ENCODE measurements at places on chromosomes 16 and 17. TPM values are rescaled to one million over a fixed set of nuclear protein-coding genes. Genes with fewer than 3 reads are reported as not detected.

DNA sequence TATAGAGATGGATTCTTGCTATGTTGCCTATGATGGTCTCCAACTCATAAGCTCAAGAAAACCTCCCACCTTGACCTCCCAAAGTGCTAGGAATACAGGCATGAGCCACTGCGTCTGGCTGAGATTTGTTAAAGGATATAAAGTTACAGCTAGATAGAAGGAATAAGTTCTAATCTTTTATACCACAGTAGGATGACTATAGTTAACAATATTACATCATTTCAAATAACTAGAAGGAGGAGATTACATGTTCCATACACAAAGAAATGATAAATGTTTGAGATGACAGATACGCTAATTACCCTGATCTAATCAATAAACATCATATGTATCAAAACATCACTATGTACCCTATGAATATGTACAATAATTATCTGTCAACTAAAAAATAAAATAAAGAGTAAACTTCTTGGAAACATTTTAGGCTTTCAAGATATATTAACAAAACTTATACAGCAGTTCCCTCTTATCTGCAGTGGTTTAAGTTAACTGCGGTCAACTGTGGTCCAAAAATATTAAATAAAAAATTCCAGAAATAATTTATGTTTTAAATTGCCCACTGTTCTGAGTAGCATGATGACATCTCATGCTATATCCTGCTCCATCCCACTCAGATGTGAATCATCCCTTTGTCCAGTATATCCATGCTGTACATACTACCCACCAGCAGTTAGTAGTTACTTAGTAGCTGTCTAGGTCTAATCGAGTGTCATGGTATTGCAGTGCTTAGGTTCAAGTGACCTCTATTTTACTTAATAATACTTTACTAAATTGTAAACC, 129.2 kb upstream of the NACA2 start:
- no peak for DNase-seq
- no peaks in the 10 kb centered on the region for H3K4me1 ChIP-seq
- no peaks in the 10 kb centered on the region for H3K27me3 ChIP-seq

DNA sequence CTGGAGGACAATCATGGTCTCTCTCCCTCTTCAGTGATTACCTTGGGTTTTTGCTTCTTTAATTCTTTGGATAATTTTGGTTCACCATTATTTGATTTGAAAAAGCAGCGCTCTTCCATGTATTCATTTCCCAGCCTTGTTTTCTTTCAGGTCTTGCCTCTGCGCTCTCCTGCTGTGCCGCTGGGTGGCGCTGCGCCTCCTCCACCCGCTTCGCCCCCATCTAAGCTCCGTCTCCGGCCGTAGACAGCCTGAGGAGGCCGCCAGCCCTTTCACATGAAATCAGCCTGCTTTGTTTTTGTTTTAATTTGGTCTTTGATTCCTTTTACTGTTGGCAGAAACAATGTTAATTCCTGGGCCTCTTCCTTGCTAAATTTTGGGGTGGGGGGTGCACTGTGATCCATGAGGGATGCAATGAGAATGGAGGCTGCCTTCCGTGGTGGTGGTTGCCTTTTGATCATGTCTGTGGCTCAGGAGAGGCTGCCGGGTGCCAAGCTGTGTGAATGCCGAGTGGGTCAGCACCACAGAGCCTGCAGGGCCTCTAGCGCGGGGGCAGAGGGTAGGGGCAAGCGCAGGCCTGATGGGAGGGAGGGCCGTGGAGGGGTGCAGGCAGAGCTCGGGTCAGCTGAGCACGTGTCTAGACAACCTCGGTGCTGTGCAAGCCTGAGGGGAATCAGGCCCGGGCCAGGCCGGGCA, 64.1 kb downstream of the PLD6 start:
- no peaks in the 10 kb centered on the region for H3K27me3 ChIP-seq
- no peaks in the 10 kb centered on the region for H3K36me3 ChIP-seq
- H3K4me3 ChIP-seq, result no peak overlapping the region
- no peak overlapping the region for H3K27ac ChIP-seq

GRCh38 chr17:58492238-58493121, 4.3 kb upstream of the HSF5 start:
- DNase-seq, result no peak
- no peaks in the 10 kb centered on the region for H3K27me3 ChIP-seq
- H3K36me3 ChIP-seq, result peaks cover 39% of the 10 kb centered on the region
- H3K4me3 ChIP-seq, result no peak overlapping the region
- no peak overlapping the region for H3K27ac ChIP-seq
- peaks cover 3% of the 10 kb centered on the region for H3K4me1 ChIP-seq

KRT15 gene
- not detected for total RNA-seq

DNA sequence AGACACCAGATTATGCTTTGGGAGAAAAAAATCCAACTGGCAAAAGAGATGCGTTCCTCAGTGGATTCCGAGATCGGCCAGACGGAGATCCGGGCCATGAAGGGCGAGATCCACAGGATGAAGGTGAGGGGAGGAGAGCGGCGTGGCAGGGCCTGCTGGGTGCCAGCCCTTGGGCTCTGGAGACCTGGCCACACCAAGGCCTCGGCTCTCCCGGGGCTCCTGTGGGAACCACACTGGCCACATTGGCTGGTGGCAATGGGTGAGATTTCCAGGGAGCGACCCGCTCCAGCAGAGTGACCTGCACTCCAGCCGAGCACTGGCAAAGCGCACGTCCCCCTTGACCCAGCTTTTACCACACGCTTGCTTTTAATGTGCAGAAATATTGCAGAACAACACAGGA, 11.6 kb upstream of the GAA start:
- no peak for DNase-seq
- peaks cover 2% of the 10 kb centered on the region for H3K27me3 ChIP-seq
- no peaks in the 10 kb centered on the region for H3K36me3 ChIP-seq
- H3K4me1 ChIP-seq, result no peaks in the 10 kb centered on the region

WDR59 gene
- total RNA-seq, result 81.6 TPM

GRCh38 chr16:84616515-84616914, 1.4 kb downstream of the COTL1 start:
- peak overlapping the region; percentile 41 for H3K27ac ChIP-seq
- H3K27me3 ChIP-seq, result peaks cover 26% of the 10 kb centered on the region
- peak overlapping the region; percentile 97 for H3K4me3 ChIP-seq
- no peak for DNase-seq
- peaks cover 38% of the 10 kb centered on the region for H3K4me1 ChIP-seq

GRCh38 chr16:88478889-88479792, 26.1 kb downstream of the ZFPM1 start:
- no peak overlapping the region for H3K27ac ChIP-seq
- H3K36me3 ChIP-seq, result no peaks in the 10 kb centered on the region
- no peak overlapping the region for H3K4me3 ChIP-seq

GRCh38 chr17:71484546-71484945, 636.3 kb upstream of the SOX9 start:
- H3K4me3 ChIP-seq, result no peak overlapping the region
- no peaks in the 10 kb centered on the region for H3K36me3 ChIP-seq
- DNase-seq, result no peak
- no peaks in the 10 kb centered on the region for H3K27me3 ChIP-seq
- no peak overlapping the region for H3K27ac ChIP-seq

DNA sequence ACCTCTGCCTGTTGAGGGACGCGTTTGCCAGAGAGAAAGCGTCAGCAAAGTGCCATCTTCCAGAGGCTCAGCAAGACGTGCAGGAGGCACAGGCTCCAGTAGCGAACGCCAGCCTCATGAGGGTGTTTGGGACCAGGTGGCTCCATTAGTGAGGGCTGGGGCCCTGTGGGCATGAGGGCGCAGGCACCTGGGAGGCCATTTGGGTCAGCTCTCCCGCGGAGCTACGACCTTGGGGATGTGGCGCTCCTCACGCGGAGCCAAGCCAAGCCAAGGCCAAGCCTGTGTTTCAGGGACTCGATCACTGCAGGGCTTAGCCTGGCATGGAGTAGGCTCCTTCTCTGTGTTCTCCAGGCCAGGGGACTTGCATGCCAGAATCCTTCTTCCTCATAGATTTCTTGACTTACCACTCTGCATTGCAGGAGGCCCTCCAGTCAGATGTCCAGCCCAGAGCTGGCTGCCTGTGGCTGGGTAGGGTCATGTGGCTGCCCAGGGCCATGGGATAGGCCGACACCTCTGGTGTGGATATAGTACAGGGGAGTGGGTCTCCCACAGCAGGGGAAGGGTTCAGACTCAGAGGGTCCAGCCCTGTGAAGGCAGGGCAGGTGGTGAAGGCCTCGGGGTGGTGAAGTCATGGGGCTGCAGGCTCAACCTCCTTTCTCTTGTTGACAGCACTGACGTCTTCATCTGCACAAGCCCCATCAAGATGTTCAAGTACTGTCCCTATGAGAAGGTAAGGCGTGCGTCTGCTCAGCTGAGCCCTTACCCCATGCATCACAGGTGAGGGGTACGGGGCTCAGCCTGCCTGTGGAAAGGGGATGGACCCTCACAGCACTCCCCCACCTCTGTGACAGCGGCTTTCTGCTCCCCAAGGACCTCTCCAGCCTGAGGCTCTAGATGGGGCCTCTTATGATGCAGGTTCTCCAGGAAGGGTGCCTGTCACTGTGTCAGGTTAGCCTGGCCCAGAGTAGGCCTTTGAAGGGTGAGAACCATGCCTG, 19.6 kb downstream of the NT5M start:
- H3K27ac ChIP-seq, result no peak overlapping the region
- no peaks in the 10 kb centered on the region for H3K36me3 ChIP-seq
- no peak overlapping the region for H3K4me3 ChIP-seq
- H3K4me1 ChIP-seq, result no peaks in the 10 kb centered on the region
- no peak for DNase-seq
- no peaks in the 10 kb centered on the region for H3K27me3 ChIP-seq

GRCh38 chr16:10787304-10787703, 31.3 kb downstream of the TVP23A start:
- no peak overlapping the region for H3K27ac ChIP-seq
- DNase-seq, result no peak
- no peaks in the 10 kb centered on the region for H3K4me1 ChIP-seq
- H3K27me3 ChIP-seq, result peaks cover 4% of the 10 kb centered on the region
- no peak overlapping the region for H3K4me3 ChIP-seq

GRCh38 chr17:4199818-4200402, 56.9 kb downstream of the CYB5D2 start:
- no peak overlapping the region for H3K4me3 ChIP-seq
- H3K36me3 ChIP-seq, result peaks cover 15% of the 10 kb centered on the region
- H3K27me3 ChIP-seq, result no peaks in the 10 kb centered on the region
- no peak overlapping the region for H3K27ac ChIP-seq
- DNase-seq, result no peak

DNA sequence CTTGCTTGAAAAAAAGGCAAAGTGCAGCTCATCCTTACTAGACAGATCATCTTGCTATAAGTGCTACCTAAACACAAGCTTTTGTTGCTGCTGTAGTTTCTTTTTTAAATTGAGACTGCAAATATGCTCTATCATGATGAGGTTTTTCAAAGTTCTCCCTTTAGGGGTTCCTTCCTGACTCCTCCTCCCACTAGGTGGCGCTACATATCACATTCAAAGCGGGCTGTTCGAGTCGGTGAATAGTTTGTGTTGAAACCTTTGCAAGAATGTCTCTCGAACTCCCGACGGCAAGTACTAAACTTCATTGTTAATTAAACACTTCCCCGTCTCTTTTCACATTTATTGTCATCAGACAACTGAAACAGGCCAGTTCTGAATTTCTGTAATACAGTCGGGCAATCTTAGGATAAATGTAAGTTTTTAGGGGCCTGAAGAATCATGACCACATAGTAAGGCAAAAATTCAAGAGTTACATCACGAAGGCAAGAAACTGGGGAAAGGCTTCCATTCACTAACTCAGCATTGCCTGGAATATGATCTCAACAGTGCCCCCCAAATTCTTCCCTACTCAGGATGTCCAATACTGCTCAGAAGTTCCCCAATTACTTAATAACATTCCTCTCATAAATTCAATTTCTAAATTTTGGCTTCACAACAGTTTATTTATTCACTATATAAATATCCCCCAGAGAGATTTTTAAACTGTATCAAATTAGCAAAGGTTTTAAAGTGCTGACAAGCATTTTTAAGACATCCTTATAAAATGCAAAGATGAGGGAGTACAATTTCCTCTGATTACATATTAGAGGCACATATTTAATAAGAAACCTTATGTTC, 6.7 kb downstream of the HS3ST3A1 start:
- peaks cover 45% of the 10 kb centered on the region for H3K27me3 ChIP-seq
- H3K27ac ChIP-seq, result no peak overlapping the region
- peaks cover 5% of the 10 kb centered on the region for H3K4me1 ChIP-seq
- no peak overlapping the region for H3K4me3 ChIP-seq

FKBP10 gene
- total RNA-seq, result 0.74 TPM

DNA sequence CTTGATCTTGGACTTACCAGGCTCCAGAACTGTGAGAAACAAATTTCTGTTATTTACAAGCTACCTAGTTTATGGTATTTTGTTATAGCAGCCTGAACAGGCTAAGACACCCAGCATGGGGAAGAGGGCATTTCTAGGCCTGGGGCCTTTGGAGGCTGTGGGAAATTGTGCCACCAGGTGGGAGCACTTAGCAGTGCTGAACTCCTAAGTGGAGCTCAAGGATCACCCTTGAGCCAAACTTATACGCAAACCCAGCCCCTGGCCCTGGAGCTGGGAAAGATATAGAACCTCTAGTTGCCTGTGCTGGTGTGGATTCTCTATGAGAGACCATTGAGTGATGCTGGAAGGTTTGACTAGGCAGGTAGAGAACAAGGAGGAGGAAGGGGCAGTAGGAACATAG, 36.1 kb downstream of the MIS12 start:
- H3K36me3 ChIP-seq, result peaks cover 7% of the 10 kb centered on the region
- H3K4me1 ChIP-seq, result peaks cover 9% of the 10 kb centered on the region
- no peak overlapping the region for H3K27ac ChIP-seq
- DNase-seq, result no peak
- no peaks in the 10 kb centered on the region for H3K27me3 ChIP-seq

GRCh38 chr16:57373117-57373947, 1.0 kb downstream of the CX3CL1 start:
- H3K27me3 ChIP-seq, result peaks cover 11% of the 10 kb centered on the region
- no peak overlapping the region for H3K4me3 ChIP-seq
- peaks cover 2% of the 10 kb centered on the region for H3K4me1 ChIP-seq
- peak; percentile 26 for DNase-seq
- no peak overlapping the region for H3K27ac ChIP-seq

DNA sequence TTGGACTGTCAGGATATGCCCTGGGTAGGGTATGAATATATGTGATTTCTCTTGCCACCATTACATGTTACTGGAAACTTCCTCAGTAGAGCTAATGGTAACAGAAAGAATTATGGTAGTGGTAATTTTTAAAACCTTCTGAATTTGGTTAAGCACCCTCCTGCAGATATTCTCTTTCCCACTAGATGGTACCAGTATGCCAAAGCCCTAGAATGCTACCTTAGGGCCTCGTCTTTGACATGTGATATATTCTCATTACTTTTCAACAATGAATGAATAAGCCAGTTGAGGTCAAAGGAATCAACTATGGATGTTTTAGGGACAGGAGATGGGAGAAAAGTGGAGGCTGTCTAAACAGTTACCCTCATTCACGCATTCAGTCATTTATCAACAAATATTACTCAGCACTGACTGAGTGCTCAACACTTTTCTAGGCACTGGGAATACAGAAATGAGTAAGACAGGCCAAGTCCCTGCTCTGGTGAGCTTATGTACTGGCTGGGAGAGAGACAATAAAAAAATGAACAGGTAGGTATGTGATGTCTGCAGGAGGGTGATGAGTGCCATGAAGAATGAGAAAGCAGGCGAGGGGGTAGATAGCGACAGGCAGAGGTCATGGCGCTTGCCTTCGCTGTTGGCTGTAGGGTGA, 14.7 kb downstream of the CDH13 start:
- H3K4me3 ChIP-seq, result peak overlapping the region; percentile 11
- peaks cover 20% of the 10 kb centered on the region for H3K4me1 ChIP-seq
- no peaks in the 10 kb centered on the region for H3K36me3 ChIP-seq
- peaks cover 9% of the 10 kb centered on the region for H3K27me3 ChIP-seq
- no peak for DNase-seq

- H3K27me3 ChIP-seq, result peaks cover 24% of the 10 kb centered on the region
- no peaks in the 10 kb centered on the region for H3K36me3 ChIP-seq
- peak; percentile 85 for DNase-seq
These were observed 4.3 kb downstream of the THOC6 start for GRCh38 chr16:3027983-3028715.

EVPL gene
- 0.05 TPM for total RNA-seq

- H3K36me3 ChIP-seq, result no peaks in the 10 kb centered on the region
- peaks cover 46% of the 10 kb centered on the region for H3K4me1 ChIP-seq
These were observed 239.1 kb downstream of the SEC14L1 start for GRCh38 chr17:77379832-77380231.

All from natural killer cell treated with Interleukin-12 subunit alpha and Interleukin-12 subunit beta and Interleukin-15 and Interleukin-18, amount 100 ng/mL, for 72 hours (primary cell).